GM23338 (cell line): ENCODE measurements at places on chromosomes 7 and 10. TPM values are rescaled to one million over a fixed set of nuclear protein-coding genes. Genes with fewer than 3 reads are reported as not detected.

The UCN3 gene
- polyA plus RNA-seq: not detected in 2 replicates

The FAM131B gene
- 4.7 and 5.4 TPM in 2 replicates for polyA plus RNA-seq

The TMEM130 gene
- 2.0 TPM in 2 replicates for polyA plus RNA-seq

The NCF1 gene
- polyA plus RNA-seq: 1.4 and 3.1 TPM in 2 replicates

The PRKCQ gene
- polyA plus RNA-seq: 10.8 and 12.6 TPM in 2 replicates

The OAT gene
- 131 and 136 TPM in 2 replicates for polyA plus RNA-seq

The VIPR2 gene
- polyA plus RNA-seq: 1.9 and 2.7 TPM in 2 replicates

The COL26A1 gene
- polyA plus RNA-seq: 17.8 and 20.6 TPM in 2 replicates

DNA sequence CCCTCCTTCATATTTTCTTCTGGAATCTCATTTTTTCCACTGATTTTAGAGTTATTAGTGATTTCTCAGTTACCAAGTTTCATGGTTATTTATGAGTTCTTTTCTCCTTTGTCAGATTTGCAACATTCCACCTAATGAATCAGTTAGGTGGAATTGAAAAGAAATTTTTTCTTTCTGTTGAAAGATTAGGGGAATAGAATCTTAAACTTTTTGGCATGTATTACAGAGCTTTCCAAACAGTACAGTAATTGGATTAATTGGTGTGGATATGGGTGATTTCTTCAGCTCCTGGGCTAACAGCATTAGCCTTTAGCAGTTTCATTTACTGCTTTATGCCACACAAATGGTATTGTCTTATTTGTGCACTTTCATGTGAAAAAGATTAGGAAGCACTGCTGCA is 17.0 kb downstream of the STAM start:
- no peak for DNase-seq

DNA sequence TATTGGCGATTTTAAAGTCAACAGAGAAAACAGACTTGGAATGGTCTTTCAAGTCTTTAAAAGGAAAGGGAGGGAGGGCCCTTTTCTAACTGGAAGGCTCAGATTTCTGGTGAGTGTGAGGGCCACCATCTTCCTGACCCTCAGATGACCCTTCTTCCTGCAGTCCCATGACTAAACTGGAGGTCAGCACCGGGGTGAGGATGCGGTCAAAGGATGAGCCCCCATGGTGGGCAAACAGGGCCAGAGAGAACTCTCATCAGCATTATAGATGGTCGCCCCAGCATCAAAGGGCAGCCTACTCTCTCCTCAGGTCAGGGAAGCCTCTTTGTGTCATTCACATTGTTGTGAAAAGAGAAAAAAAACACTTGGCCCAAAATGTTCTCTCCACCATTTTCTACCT is 219.2 kb downstream of the LRMDA start:
- peak; percentile 3 for DNase-seq

GRCh38 chr10:5581670-5582566 is 57.2 kb downstream of the CALML3 start:
- no peak for DNase-seq

GRCh38 chr7:121446526-121446925 is 50.4 kb upstream of the FAM3C start:
- no peak for DNase-seq

- DNase-seq: peak; percentile 35
Observed at GRCh38 chr10:119290301-119291048, 83.1 kb downstream of the GRK5 start.

GRCh38 chr7:79709574-79710409 is 256.3 kb upstream of the MAGI2 start:
- no peak for DNase-seq

- DNase-seq: no peak
Observed at GRCh38 chr7:17709127-17709526, 231.2 kb downstream of the SNX13 start.

GRCh38 chr7:116165717-116166116 is 44.6 kb upstream of the TES start:
- DNase-seq: no peak

- DNase-seq: peak; percentile 82
Observed at GRCh38 chr10:3668276-3668965, 116.6 kb downstream of the KLF6 start.

DNA sequence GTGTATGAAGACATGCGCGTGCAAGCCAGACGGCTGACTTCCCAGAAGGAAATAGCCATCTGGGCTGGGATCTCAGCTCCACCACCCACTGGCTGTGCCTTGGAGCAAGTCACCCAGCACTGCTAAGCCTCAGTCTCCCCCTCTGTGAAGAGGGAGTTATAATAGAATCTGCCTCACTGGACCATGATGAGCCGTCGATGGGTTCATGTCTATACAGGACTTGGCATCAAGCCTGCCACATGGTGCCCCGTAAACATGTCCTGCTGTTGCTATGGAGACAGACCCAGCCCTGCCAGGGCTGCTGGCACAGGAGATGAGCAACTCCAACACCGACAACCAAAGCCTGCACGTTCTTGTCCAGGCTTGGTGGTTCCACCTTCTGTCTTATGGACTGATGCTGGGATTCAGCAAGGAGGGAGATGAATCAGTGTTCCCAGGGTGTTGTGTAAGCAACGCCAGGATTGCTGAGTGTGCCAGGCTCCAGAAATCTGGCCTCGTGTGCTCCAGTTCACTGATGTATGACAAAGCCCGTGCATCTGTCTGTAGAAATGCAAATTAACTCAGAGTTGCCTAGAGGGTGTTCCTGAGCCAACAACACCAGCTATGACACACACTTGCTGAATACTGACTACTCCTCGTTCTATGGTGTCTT is 5.6 kb downstream of the GPR15LG start:
- no peak for DNase-seq

GRCh38 chr7:76291351-76292212 is 10.9 kb upstream of the HSPB1 start:
- peak; percentile 96 for DNase-seq

- no peak for DNase-seq
Observed at GRCh38 chr7:136026209-136026608, 49.0 kb upstream of the MTPN start.

- DNase-seq: peak; percentile 30
Observed at GRCh38 chr10:93718937-93719725, 16.7 kb upstream of the FRA10AC1 start.

GRCh38 chr7:118109607-118110006 is 74.4 kb upstream of the LSM8 start:
- no peak for DNase-seq

DNA sequence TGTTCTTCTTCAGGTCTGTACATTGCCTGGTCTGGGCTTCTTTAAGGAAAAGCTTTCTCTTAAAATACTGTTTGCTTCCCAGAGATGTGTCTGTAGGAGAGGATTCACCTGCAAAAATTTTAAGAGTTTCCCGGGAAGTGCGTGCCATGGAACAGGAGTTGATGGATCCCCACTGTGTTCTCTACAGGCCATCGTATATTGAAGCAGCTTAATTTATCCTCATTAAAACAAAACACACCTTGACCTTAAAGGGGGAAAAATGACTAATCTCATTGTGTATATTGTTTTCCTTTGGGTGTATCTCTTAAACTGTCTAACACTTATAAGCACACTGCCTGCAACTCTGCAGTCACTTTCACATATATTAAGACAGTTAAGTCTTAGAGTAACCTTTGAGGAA is 111.4 kb downstream of the ST7 start:
- no peak for DNase-seq

DNA sequence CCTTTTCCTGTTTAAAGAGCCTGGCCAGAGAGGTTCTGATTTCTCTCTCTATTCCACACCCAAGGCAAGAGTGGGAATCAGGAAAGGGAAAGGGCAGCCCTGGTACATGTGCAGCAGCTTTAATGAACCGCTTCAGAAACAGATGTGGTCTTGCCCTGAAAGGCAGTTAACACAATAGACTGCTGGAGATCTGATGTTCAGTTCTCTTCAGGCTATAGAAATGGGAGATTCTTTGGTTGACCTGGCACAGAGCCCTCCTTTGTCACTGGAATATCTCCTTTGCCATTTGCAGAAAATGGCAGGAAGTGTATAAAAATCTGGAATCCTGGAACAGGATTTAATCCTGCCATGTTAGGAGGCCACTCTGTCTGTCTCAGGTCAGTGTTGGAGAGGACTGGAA is 36.3 kb upstream of the EXOC6 start:
- DNase-seq: no peak

GRCh38 chr7:33066771-33067170 is 4.2 kb upstream of the NT5C3A start:
- no peak for DNase-seq

DNA sequence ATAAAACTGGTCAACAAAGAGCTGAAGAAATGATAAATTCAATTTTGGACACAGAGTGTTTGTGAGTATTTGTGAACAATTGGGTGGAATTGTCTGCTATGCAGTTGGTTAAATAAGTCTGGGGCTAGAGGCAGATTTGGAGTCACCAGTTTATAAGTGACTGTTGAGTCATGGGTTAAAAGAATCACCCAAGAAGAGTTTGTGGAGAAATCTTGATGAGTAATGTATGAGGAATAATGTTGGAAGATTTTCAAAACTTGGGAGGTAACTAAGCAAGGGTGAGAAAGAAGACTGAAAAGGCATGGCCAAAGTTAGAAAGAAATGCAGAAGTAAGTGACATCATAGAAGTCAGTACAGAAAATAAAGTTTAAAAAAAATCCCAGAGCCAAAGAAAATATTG is 750.7 kb downstream of the MAGI2 start:
- no peak for DNase-seq

GRCh38 chr10:30366829-30367228 is 17.8 kb upstream of the MTPAP start:
- no peak for DNase-seq

- no peak for DNase-seq
Observed at GRCh38 chr10:10730471-10731043, 287.1 kb upstream of the CELF2 start.

DNA sequence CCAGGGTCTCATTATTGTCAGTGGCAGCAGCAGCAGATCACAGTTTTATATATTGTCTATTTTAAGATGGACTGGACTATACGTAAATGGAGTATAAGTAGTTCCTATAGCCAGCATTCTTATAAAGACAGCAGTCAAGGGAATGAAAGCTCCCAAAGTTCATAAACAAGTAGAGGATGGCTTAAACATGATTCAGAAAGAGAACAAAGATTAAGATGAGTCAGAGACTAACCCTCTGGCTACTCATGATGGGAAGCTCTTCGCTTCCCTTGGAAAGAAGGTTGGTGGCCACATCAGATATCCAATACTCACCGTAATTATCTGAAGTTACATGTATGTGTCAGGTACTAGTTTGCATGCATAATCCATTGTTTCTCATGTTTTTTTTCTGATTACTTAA is 277.0 kb downstream of the INHBA start:
- no peak for DNase-seq

DNA sequence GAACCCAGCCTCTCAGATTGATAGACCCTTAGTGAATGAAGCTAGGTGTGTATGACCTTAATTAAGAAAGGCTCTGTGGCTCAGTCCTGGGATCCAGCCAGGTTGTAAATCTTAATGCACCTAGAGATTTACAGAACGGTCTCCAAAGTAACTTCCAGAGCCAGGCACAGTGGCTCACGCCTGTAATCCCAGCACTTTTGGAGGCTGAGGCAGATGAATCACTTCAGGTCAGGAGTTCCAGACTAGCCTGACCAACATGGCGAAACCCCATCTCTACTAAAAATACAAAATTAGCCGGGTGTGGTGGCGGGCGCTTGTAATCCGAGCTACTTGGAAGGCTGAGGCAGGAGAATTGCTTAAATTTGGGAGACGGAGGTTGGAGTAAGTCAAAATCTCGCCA is 24.3 kb downstream of the CALHM2 start:
- DNase-seq: no peak
